ENCODE measurements at places on chromosomes 6 and 20. TPM values are rescaled to one million over a fixed set of nuclear protein-coding genes. Genes with fewer than 3 reads are reported as not detected.
A peak's percentile ranks its signal among the peaks of the same experiment; 100 is the strongest.

DNA sequence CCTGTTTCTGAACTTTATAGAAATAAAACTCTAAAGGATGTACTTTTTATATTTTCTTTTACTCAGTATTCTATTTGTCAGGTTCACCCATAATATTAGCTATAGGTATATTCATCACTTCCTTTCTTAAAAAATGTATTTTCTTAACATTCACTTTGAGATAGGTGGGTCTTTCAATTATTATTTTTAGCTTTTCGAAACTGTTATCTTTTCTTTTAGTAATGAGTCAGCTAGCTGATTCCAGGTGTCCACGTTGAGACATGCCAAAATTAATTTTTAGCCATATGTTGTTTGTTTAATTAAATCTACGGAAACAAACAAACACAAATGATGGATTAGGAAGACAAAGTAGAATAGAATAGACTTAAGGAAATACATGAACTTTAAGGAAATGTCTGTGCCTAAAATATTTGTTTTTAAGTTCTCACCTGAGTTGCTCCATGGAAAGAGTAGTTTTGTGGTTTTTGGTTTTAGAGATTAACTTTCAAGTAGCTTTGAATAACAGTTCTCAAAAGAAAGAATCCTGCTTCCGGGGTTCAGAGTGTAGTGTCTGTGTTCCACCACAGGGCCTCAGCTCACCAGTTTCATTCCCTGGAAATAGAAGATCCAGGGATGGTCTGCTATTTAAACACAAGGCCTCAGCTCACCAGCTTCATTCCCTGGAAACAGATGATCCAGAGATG lies 435.0 kb downstream of the HAO1 start:
- no peak for DNase-seq

DNA sequence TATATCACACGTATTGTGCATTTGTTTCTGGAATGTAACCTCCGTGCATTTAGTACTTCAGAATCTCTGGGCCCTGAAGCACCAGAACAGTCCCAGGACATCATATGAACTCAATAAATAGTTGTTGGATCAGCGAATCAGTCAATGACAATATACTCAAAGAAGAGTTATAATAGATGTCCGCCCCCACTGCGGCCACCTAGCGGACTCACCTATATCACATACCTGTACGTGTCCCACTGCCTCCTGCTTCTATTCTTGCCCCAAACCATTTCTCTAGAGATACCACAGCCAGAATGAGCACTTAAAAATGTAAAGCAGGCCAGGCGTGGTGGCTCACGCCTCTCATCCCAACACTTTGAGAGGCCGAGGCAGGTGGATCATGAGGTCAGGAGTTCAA lies 73.9 kb downstream of the DCDC2 start:
- no peak for DNase-seq

DNA sequence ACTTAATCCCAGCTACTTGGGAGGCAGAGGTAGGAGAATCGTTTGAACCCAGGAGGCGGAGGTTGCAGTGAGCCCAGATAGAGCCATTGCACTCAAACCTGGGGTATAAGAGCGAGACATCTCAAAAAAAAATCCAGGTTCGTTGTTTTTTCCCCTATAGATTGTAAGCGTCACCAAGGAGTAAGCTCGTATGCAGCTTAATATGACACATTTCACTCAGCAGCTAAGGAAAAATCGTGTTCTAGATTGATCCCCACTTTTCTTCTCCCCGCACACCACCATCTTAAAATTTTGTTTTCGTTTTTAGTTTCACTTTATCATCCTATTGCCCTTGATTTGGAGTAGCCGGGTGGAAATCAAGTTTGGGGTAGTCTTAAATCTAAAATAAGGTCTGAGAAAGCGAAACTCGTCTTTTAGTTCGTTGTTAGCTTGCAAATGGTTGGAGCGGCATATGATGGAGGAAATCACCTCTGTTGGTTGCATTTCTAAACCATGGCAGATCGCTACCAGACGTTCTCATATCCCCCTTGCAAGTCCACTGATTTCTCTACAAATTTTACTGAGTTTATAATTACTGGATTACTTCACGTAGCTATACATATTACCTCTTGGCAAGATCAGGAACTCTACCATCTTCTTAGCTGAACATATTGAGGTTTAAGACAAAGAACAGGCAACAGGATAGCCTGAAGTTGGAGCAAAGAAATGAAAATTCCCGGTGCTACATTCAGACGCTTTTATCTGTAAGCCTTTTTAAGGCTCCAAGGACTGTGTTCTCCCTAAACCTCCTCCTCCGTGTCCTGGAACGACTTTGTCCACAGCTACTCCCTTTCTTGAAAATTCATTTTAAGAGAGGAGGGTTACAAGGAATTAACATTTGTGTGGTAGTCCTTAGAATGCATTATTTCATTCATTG lies 91.1 kb upstream of the BTN3A2 start:
- DNase-seq: no peak

DNA sequence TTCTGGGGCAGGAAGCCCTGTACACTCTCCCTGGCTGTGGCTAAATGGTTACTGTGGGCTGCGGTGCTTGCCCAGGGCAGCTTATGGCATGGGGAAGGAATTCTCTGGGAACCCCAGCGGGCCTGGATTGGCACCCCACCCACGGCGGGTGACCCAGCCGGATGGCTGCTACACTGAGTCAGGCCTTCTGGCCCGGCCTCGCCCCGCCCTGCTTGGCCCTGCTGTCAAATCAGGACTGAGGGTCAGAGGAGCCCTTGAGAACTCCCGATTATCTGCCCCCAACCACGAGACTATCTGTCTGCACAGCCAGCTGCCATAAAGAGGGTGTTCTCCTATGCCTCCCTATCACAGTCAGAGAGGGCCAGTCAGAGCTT lies 7.3 kb upstream of the ITPR3 start:
- no peak for DNase-seq

GRCh38 chr6:108904741-108905140 lies 56.5 kb downstream of the ARMC2 start:
- no peak for DNase-seq

DNA sequence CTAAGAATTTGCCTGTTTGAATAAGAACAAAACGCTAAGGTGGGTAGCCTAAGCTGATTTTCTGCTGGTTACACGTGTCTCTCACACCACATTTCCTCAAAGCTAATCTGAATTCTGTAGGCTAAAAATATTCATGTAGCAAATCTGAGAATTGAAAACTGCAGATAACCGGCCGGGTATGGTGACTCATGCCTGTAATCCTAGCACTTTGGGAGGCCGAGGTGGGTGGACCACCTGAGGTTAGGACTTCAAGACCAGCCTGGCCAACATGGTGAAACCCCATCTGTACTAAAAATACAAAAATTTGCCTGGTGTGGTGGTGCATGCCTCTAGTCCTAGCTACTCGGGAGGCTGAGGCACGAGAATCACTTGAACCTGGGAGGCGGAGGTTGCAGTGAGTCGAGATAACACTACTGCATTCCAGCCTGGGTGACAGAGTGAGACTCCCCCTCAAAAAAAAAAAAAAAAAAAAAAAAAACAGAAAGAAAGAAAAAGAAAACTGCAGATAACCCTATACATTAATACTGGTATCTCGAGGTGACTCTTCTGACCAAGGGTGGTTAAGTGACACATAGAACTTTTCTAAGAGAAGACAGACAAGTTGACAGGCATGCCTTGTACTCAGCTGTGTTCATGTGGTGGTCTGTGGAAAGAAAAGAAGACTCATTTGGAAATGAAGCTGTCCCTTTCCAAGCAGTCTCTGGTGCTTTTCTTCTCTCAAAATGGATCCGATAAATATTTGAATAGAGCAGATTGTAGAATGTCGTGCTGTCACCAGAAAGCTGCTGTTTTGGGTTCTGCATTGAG lies 24.7 kb upstream of the ASXL1 start:
- DNase-seq: no peak

DNA sequence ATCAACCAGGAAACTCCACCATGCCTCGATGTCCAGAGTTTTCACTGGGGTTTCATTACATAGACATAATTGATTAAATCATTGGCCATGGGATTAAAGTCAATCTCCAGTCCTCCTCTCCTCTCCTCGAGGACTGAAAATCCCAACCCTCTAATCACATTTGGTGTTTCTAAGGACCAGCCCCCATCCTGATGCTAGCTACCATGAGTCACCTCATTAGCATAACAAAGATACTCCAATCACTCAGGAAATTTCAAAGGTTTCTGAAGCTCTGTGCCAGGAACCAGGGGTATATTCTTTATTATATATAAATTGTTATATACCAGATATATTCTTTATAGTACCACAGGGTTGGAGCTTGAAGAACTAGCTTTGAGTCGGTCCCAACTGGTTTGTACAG lies 212.9 kb upstream of the PRND start:
- DNase-seq: no peak

GRCh38 chr6:108497883-108498282 lies 62.8 kb upstream of the FOXO3 start:
- DNase-seq: no peak

DNA sequence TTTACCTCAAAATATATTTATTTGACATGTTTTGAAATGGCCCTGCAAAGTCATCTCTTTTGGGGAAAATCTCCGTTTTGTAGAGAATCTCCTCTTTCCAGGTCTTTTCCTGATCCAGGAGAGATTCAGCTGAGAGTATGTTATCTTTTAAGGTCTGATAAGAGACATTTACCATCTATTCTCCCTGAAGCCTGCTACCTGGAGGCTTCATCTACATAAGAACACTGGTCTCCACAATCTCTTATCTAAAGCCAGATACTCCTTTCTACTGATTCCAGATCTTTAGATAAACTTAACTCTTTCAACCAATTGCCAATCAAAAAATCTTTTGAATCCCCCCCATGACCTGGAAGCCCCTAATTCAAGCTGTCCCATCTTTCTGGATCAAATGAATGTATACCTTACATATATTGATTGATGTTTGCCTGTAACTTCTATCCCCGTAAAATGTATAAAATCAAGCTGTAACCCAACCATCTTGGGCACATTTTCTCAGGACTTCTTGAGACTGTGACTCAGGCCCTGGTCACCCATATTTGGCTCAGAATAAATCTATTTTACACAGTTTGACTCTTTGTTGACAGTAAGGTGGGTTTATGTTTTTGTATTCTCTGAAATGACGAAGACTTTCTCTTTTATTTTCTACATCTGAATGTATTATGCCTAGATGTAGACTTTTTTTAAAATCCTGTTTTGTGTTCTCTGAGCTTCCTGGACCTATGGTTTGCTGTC lies 95.5 kb downstream of the ECT2L start:
- no peak for DNase-seq

GRCh38 chr20:18224968-18225568 lies 63.3 kb upstream of the ZNF133 start:
- DNase-seq: peak; percentile 0

DNA sequence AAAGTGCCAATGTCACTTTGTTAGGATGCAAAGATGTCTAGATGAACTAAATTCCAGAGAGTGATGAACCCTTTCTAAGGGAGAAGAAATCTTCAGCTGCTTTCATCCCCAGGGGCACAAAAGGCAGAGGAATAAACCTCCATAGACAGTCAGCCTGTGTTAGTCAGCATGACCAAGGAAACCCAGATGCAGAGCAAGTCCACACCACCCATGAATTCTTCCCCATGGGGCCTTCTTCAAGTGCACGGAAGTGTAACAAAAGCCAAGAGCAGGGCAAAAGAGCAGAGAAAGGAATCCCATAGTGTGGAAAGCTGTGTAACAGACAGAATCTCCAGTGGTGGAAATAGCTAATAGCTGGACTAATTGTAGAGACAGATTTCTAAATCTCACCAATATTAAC lies 50.0 kb downstream of the DCDC2 start:
- DNase-seq: no peak

- DNase-seq: no peak
Observed at GRCh38 chr6:2229039-2229438, 16.4 kb downstream of the GMDS start.

DNA sequence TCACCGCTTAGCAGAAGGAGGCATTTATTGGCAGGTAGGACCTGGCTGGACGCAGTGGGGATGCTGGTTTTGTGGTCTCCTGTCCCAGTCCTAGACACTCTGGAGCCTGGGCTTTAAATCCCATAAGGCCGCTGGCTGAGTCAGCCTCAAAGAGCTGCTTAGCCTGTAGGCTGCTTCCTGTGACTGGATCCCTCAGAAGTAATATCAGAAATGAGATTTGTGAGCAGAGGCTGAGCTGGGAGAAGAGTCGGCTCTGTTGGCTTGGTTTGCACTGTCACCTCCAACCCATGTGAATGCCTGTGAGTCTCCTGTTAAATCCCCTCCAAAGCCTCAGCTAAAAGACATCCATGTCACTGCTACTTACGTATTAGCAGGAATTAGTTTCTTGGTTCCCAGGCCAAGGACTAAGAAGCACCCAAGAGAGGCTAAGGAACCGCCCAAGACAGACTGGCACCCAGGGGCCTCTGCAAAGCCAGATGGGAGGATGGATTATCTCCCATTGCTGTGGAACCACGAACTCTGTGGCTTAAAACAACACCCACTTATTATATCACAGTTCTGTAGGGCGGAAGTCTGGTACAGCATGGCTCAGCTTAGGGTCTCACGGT lies 289.4 kb downstream of the CDC5L start:
- no peak for DNase-seq

- no peak for DNase-seq
Observed at GRCh38 chr6:29567991-29568390, 8.5 kb upstream of the UBD start.

- DNase-seq: no peak
Observed at GRCh38 chr6:55943329-55943728, 67.9 kb upstream of the BMP5 start.

DNA sequence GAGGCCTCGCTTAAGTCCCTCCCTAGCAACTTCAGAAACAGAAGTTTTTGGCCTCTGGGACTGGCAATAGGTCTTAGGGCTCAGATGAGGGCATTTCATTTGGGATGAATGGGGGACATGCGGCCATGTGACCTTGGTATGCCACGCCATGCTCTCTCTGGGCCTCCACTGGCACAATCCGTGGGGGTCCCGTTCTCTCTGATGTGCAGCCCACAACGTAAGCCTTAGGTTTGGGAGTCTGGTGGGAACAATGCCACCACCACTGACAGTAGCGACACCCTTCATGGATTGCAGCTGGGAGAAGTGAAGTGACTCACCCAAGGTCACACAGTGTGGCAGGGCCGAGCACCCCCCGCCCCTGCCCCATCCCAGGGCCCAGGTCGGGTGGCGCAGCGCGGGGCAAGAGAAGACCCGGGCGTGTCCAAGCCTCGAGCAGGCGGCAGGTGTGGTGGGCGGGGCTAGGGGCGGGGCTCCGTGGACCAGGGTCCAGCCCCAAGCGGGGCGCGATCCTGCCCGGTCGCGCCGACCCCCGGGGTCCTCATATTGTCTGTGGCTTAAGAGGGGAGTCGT lies 864 bp upstream of the CEBPB start:
- DNase-seq: no peak

- no peak for DNase-seq
Observed at GRCh38 chr20:48483334-48484066, 344.3 kb downstream of the PREX1 start.

GRCh38 chr20:35106827-35107380 lies 14.3 kb upstream of the TRPC4AP start:
- DNase-seq: no peak

GRCh38 chr20:62642666-62643520 lies 590 bp downstream of the SLCO4A1 start:
- DNase-seq: no peak

Gene RAB44
- polyA plus RNA-seq: not detected

Gene ZNF165
- polyA plus RNA-seq: 0.14 TPM

Gene SLC22A2
- polyA plus RNA-seq: not detected

Gene MCCD1
- polyA plus RNA-seq: not detected

Gene EPB41L1
- 17.8 TPM for polyA plus RNA-seq

Gene ECT2L
- polyA plus RNA-seq: not detected

Gene CFB
- polyA plus RNA-seq: 14.0 TPM

Gene MUCL3
- not detected for polyA plus RNA-seq

Gene CAGE1
- not detected for polyA plus RNA-seq

Gene ADGRF5
- not detected for polyA plus RNA-seq

Gene TPD52L2
- polyA plus RNA-seq: 219 TPM

Gene REM1
- not detected for polyA plus RNA-seq

Gene MUC22
- not detected for polyA plus RNA-seq

Gene TRIM31
- polyA plus RNA-seq: not detected

Gene GCNT2
- 1.6 TPM for polyA plus RNA-seq

Data from AG04450 (cell line).